ENCODE measurements at places on chromosomes 4 and X.

DNA sequence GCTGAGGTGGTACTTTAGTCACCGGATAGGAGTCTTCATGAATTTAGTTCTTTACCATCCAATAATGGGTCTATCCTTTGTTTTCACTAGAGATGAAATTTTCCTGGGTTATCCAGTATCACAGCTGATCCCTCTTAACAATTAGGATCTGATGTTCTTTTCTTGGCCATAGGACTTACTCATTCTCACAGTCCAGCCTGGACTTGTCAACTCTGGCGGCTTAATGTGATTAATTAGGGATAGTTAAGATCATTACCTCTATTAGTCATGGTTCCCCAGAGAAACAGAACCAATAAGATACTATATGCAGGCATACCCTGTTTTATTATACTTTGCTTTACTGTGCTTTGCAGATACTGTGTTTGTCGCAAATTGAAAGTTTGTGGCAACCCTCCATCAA is 272.7 kb upstream of the FAT4 start:
- DNase-seq = no peak

DNA sequence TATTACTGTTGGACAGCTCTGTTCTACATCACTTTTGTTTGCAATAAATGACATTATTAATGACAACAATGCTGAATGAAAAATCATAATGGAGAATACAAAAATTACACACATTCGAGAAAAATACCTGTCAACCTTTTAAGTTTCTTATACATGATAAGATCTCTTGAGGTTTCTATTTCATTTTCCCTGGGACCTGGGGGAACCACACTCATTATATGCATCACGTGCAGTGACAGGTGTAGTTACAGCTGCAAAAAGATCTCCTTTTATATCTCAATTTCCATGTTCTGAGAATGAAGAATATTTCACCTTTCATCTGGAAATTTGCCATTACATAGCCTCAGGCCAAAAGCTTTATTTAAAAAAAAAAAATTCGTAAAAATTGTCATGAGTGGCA is 1347.0 kb upstream of the AGA start:
- no peak for DNase-seq

DNA sequence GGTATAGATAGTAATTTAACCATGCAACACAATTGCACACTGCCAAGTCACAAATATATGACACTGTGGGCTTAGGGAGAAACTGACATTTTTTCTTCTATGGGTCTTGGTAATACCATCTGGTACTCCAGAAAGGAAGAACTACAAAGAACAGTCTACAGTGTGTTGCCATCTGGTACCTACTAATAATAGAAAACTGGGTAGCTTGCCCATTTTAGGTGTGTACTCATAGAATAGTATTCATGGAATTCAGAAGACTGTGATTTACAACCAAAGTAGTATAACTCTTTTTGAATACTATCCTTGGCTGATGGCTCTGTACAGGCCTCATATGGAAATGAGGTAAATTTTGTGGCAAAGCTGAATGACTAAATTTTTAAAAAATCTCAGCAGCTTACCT is 132.6 kb upstream of the RPS6KA6 start:
- no peak for DNase-seq

GRCh38 chrX:14886252-14886651 is 13.0 kb downstream of the MOSPD2 start:
- DNase-seq = no peak

DNA sequence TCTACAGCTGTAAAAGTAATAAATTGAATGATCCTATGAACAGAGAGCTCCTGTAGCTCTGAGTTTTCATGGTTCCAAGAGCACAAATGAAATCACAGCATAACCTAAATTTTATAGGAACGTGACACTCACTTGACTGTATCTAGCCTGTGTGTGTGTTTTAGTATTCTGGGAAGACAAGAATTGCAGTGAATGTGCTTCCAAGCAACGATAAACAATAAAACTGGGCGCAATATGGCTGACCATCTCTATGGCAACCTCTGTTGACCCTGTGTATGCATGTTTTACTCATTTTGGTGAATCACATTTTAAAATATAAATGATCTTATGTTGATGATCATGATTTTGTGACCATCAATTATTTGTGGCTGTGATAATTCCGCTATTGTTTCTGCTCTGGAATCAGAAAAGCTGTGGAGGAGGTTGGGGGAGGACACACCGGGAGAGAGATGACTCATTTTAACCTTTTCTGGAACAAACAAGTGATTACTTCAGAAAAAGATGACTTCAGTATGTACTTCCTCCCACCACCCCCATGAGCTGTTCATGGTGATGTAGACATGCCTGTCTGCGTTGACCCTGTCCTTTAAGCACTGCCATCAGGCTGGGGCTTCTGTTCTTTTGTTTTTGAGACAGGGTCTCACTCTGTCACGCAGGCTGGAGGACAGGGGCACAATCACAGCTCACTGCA is 31.8 kb downstream of the USP11 start:
- no peak for DNase-seq

GRCh38 chrX:21883258-21883657 is 27.5 kb downstream of the YY2 start:
- DNase-seq = no peak

DNA sequence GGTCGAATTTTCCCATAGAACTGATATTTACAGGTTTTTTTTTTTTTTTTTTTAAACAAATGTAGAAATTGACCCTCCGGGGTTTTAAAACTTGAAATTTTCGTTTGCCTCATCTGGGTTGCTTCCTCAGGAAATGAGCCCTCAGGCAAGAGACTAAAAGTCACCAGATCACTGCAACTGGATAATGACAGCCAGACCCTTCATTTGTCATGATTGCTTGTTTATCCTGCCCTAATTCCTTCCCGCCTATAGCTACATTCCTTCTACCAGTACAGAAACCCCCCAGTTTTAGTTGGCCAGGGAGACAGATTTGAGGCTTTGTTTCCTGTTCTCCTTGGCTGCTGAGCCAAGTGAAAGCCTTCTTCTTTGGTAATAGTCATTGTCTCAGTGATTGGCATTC is 44.0 kb upstream of the IGFBP7 start:
- DNase-seq = no peak

- DNase-seq = no peak
Observed at GRCh38 chr4:117784266-117784665, 250.0 kb upstream of the NDST3 start.

DNA sequence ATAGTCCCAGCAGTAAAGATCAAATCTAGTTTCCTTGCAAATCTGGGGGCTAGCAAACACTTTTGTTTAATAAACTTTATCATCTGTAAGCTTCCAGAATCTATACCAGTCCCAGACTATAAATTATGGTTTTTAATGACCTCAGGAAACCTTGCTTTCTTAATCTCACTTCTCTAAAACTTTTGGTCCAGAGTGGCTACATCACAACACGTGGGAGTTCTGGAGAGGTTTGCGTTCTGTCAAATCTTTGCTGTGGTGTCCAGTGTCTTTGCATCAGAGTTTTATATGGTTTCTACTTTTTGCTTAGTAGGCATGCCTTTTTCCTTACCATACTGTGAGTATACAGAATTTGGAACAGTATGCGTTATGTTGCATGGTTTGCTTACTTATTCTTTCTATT is 193.9 kb downstream of the ANK2 start:
- no peak for DNase-seq

DNA sequence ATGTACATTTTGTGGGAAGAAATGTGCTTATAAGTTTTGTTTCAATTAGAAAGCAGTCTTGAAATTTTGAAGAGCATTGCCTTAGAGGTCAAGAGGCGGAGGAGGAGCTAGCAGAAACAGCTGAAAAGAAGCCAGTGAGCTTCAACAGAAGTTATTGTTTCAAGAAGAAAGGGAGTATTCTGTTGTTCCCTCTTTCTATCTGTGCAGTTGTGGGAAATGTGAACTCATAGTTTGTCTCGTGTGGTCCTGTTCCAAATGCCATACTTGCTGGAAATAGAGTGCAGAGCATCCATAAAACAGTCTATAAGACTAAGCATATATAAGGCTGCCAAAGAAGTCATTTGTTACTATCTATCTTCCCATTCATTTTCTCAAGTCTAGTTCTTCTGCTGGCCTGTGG is 1015.7 kb downstream of the DMD start:
- DNase-seq = no peak

DNA sequence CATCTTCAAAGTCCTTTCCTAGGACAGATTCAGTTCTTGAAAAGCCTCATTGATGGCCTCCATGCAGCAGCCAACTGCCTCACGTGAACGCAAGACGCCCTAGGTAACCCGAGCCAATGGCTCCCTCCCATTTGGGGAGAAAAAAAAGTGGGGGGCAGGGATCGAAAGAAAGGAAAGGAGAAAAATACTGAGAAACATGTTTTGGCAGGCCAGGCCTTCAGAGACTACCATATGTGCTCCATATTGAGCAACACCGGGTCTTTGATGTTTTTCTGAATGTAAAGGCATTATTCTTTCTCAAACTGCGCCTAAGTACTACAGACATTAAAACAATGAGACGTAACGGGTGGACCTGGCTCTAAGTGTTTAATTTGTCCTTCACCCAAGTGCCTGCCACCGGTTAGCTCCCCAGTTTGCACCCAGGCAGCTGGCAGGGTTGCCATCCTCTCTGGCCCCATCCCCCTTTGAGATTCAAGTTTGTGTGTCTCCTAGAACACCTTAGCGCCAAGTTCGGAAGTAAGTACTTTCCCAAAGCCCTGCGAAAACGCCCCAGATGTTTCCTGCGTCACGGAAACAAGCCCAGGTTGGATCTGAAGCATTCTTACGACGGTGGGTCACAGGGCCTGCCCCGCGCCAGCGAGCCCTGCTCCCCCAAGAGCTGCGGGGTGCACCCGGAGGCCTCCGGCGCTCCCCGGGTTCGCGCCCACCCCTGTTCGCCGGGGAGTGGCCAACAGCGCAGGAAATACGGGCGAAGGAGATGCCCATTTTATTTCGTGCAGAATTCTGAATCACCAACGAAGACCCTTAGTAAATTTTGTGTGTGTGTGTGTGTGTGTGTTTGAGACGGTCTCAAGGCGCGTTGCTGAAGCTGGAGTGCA is 30.1 kb downstream of the HAND2 start:
- DNase-seq = no peak

- DNase-seq = no peak
Observed at GRCh38 chr4:112099701-112100297, 45.5 kb upstream of the FAM241A start.

DNA sequence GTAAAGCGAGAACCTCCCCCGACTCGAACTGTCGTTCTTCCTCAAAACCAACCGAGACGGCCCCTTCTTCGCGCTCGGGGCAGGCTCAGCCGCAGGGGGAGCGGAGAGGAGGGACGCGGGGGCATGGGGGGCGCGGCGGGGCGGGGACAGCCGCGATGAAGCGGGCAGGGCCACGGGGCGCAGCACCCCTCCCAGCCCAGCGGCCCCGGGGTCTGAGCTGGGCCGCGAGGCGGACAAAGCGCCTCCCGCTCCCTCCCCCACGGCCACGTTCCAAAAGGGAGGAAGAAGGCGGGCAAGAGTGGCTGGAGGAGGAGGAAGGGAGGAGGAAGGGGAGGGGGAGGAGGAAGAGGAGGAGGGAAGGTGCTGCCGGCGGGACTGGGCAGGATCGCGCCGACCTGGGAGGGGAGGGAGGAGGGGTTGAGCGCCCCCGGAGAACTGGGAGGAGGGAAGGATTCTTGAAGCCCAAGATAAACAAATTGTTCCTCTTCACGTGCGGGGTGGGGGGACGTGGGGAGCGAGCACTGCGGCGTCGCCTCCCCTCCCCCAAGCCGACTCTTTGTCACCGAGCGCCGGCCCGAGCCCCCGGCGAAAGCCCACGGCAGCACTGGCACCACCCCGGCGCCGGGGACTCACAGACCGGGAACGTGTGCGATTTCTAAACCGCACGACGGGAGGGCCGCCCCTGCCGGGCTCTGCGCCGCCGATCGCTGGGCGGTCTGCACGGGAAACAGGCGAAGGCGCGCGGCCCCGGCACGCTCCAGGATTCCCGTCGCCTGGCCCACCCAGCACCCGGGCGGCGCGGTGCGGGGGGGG is 2.9 kb downstream of the MAML3 start:
- DNase-seq = peak; percentile 79

DNA sequence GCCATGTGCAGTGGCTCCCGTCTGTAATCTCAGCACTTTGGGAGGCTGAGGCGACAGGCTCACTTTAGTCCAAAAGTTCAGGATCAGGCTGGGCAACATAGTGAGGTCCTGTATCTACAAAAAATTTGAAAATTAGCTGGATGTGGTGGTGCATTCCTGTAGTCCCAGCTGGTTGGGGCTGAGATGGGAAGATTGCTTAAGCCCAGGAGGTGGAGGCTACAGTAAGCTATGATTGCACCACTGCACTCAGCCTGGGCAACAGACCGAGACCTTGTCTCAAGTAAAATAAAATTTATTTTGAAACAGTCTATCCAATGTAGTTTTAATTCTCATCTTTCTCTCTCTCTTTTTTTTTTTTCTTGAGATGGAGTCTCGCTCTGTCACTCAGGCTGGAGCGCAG is 21.1 kb downstream of the RBM10 start:
- DNase-seq = no peak

- DNase-seq = no peak
Observed at GRCh38 chr4:71765350-71765749, 18.5 kb downstream of the GC start.

GRCh38 chr4:39305912-39306677 is 60.1 kb downstream of the RFC1 start:
- DNase-seq = no peak

GRCh38 chr4:8724436-8725070 is 132.0 kb downstream of the CPZ start:
- DNase-seq = no peak

- no peak for DNase-seq
Observed at GRCh38 chrX:16082470-16083085, 40.8 kb upstream of the GRPR start.

- DNase-seq = no peak
Observed at GRCh38 chr4:124019749-124020549, 623.4 kb downstream of the SPRY1 start.

GRCh38 chrX:103461156-103461555 is 58.1 kb downstream of the RAB40A start:
- no peak for DNase-seq

GRCh38 chr4:183008492-183008891 is 90.6 kb upstream of the WWC2 start:
- DNase-seq = no peak

DNA sequence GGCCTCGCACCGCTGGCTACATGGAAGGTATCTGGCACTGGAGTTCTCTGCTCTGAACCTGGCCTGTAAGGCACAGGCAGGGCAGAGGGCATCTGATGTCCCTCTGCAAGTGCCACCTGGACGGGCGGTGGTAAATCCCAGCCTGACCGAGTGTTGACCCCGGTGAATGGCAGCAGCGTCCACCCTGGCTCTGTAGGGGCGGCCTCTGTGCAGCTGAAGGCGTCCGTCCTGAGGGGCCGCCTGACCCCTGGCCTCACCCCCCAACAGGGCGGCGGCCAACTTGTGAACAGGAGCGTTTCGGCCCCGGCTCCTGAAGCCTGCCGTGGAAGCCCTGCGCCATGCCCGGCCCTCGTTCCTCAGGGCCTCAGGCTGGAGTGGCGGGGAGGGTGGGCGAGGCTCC is 51.4 kb downstream of the CPZ start:
- peak; percentile 11 for DNase-seq

DNA sequence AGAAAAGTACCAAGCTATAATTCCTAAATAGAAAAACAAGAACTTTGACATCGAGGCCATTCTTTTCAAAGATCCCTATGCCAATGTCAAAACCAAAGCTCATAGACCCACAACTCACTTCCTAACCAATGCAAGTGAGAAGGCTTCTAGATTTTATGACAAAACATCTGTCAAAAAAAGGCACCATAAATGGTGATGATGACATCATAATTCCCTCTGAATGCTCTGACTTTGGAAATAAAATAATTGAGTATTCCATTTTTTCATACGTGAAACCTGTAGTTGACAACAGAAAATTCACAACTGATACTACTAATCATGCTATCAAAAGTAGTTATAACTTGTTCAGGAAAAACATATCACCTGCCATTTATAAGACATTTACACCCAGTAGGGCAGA is 8.7 kb upstream of the CABS1 start:
- no peak for DNase-seq

GRCh38 chr4:55617587-55618197 is 18.4 kb downstream of the NMU start:
- DNase-seq = no peak

Measured in activated CD8-positive, alpha-beta memory T cell treated with anti-CD3 and anti-CD28 coated beads, Interleukin-2, amount 50 U/mL, for 4 hours (primary cell).